Stimulated activated CD8-positive, alpha-beta memory T cell treated with anti-CD3 and anti-CD28 coated beads, Interleukin-7, amount 100 ng/mL, for 24 hours (primary cell): ENCODE measurements at places on chromosomes 1 and 21.

GRCh38 chr1:229895605-229896004, 171.4 kb upstream of the GALNT2 start:
- DNase-seq, result no peak

DNA sequence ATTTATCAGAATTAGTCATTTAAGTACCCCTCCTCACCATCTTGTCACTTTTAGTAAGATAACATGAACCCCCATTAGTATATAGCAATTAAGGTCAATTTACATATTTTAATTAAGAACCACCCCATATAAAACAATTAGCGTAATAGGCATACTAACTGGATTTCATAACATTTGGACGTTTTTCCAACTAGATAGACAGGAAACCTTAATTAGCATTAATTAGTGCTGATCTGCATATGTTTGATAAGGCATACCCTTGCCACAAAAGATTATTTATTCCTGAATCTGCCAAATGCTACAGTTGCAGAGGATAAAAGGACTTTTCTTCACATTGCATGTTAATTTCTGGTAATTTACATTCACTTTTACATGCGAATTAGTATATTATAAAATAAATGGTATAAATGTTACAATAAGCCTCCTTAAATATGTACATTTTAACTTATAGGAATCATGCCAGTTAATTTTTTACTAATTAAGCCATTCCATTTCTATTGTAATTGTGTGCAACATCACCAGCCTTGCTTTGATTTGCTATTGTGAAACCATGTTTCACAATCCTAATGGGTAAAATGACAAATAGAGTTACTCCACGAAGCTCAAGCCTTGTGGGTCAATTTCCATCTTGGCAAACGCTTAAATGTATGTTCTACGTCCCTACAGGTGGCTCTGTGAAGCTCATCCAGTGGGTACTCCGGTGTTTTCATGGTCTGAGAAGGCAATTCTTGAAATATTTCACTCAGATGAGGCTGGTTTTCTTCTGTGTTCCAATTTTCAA, 469.6 kb downstream of the DPYD start:
- no peak for DNase-seq

DNA sequence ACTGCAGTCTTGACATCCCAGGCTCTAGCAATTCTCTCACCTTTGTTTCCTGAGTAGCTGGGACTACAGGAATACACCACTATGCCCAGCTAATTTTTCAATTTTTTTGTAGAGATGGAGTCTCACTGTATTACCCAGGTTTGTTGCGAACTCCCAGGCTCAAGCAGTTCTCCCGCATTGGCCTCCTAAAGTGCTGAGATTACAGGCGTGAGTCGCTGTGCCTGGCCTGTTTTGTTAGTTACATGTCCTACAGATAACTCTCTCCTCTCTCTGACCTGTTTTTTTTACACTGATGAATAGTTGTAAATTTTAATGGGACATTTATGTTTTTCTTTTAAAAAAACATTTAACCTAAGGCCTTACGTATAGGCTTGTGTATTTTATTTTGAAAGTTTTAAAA, 19.8 kb downstream of the PTBP2 start:
- no peak for DNase-seq

DNA sequence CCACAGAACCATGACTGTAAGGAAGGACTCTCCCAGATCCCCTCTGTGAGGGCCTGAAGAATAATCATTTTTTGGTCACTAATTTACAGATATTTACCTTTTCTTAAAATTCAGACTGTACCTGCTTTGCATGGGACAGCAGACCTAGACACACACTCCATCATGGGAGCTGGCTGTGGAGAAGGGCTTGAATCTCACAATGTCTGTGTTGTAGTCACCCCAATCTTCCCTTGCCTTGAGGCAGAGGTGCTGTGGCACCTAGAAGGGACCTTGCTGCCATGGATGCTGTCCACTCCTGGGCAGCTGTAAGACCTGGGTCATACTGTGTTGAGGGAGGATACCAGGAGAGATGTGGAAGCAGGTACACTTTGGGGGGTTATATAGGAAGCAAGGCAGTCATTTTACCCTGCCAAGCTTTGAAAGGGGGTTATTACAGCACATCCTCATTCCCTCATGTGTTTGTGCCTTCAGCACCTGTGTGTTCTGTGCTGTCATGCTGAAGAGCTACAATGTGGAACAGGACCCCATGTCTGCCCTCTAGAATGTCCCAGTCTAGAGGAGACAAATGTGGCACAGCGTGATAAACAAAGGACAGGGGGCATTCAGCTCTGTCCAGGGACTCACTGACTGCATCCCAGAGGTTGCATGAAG, 27.1 kb downstream of the TRAF5 start:
- no peak for DNase-seq

DNA sequence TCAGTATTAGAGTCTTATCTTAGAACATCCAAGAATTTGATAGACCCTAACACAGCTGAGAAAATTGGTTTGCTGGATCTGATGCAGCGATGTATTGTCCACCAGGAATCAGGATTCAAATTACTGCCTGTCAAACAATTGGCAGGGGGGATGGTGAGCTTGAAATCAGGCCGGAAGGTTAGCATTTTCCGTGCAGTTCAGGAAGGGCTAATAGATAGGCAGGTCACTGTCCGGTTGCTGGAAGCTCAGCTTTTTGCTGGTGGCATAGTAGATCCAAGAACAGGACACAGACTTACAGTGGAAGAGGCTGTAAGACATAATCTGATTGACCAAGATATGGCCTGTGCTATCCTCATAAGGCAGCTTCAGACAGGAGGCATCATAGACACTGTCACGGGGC, 127.2 kb downstream of the MACF1 start:
- no peak for DNase-seq

DNA sequence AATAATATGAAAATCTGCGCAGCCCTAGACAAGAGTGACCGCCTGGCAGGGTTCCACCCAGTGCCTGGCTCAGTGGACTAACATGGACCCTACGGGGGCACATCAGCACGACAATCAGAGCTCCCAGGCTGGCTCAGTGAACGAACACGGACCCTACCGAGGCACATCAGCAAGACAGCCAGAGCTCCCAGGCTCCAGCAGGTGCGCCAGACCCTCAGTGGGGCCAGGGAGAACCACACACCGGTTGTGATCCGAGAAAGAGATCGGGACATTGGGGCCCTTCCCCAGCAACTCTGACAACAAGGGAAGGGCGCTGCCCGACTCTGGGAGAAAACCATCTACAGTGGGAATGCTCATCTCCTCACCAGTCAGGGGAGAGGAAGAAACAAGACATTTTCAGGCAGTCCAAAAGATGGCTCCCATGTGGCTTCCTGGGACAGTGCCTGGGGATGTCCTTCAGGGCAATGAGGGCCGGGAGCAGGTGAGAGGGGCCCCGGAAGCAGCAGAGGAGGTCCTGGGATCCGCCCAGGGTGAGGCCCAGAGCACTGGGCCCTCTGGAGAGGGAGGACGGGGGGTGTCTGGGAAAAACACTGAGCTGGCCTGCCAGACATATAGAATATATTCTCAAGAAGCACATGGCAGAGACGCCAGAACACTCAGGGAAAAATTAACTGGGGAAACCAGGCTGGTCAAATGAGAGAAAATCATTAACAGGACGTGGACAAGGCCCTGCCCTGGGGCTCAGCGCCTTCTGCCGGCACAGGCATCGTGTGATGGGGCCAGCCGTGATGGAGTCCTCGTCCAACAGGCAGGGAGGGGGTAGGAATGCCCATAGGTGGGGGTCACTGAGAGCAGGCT, 4.8 kb downstream of the ARHGEF16 start:
- DNase-seq, result no peak

DNA sequence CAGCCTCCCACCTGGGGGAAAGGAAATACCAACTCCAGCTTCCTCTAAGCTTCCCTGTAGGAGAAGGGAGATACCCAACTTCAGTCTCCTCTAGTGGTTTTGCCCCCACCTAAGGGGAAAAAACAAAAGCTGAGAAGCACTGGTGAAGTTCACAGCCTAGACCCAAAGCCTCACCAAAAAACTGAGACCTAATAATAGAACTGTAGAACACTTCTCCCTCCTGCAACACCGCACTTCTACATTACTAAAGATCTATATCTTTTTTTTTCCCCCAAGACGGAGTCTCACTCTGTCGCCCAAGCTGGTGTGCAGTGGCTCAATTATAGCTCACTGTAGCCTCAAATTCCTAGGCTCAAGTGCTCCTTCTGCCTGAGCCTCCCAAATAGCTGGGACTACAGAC, 43.2 kb downstream of the SLC2A1 start:
- DNase-seq, result no peak

DNA sequence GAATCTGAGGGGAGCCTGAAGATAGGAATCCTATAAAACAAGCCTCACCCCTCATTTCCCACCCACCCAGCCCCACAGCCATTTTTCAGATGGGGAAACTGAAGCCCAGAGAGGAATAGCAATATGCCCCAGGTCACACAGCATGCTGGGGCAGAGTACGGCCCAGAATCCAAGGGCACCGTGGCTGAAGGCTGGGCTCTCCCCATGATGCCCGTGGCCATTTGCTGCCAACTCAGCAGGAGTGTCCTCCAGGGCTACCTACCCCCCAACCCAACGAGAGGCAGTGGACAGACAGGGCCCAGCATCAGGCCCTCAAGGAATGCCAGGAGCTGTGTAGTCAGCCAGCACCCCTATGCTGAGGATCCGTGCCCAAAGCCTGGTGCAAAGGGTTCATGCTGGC, 8.5 kb downstream of the COL16A1 start:
- DNase-seq, result no peak

- DNase-seq, result no peak
Measured at GRCh38 chr1:38657207-38657840, 202.2 kb downstream of the RRAGC start.

DNA sequence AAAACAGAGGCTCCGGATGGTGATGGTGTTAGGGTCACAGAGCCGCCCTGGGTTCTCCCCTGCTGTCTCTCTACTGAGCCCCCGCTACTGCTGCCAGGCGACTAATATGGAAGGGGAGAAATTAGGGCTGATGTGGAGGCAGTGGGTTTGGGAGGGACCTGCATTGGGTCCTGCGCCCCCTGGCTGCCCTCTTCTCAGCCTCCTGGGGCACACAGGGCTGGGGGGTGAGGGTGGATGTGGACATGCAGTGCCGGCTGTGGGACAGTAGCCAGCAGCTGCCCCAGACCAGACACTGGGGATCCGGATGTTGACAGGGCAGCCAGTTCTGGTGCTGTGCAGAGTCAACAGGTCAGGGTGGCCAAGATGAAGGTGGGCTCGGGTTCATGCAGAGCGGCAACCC, 1.5 kb upstream of the CLCNKB start:
- no peak for DNase-seq

- DNase-seq, result no peak
Measured at GRCh38 chr1:111921948-111922347, 67.5 kb downstream of the KCND3 start.

GRCh38 chr1:19359357-19359756, 47.2 kb downstream of the SLC66A1 start:
- DNase-seq, result no peak

DNA sequence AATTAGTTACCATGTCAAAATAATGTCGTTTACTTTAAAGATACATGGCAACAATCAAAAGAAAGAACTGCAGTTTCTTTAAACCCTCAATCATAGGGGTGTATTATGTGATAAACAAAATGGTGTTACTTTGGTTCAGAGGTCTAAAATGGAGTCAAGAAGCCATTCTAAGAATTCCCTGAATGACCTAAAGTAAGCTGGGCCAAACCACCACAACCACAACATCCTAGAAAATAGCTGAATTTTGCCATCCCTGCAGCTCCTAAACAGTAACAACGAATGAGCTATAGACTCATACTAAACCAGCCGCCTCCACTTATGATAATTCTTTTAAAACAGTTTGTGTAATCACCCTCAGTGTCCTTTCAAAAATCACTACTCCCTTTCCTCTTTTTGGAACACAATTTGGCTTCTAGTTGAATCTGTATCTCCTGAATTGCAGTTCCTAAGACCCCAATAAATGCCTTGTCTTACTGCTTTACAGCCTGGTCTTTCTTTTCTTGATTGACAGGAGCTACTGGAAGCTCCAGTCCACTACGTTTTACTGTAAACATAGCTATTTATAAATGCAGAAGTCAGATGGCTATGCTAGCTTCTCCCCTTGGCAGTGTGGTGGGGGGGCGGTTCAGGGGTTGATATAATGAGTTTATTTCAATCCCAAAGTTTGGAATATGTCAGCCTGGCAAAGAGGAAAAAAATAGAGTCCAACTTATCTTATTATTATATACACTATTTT, 84.3 kb downstream of the PLPPR4 start:
- no peak for DNase-seq
